Fibroblast of skin of right quadriceps (primary cell): ENCODE measurements at places on chromosomes 2 and 18.

GRCh38 chr2:120638450-120638849 lies 97.2 kb upstream of the GLI2 start:
- DNase-seq = no peak

DNA sequence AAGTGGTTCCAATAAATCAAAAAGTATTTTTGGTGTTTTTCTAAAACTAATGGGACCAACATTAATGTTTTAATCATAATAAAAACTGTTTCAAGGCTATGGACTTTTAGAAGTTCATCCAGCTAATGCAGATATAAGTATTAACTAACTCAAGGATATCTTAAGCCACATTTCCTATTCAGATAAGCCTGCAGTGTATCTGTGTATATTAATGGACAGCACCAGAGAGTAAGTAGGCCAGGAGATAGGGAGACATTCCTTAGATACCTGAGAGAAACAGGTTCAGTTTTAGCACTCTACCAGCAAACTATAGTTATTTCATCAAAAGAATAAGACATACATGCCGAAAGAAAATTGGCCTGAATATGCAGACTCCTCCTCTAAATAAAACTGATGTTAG lies 27.3 kb downstream of the PREPL start:
- no peak for DNase-seq

DNA sequence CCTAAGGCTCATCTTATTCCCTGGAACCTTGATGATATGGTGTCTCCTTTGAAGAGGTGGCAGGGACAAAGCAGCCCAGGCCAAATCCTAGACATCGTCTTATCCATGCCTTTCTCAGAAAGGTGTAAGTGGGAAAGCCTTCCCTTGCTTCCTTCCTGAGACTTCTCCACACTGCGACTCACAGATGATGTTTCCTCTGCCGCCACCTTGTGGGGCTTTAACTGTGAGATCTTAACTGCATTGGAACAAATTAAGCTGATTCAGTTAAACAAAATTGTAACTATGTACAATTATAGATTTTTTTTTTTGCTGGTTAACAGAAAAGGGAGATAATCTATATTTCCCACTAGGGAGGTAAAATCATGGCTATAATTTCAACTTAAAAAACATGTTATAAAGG lies 10.0 kb upstream of the GCA start:
- DNase-seq = peak; percentile 14

DNA sequence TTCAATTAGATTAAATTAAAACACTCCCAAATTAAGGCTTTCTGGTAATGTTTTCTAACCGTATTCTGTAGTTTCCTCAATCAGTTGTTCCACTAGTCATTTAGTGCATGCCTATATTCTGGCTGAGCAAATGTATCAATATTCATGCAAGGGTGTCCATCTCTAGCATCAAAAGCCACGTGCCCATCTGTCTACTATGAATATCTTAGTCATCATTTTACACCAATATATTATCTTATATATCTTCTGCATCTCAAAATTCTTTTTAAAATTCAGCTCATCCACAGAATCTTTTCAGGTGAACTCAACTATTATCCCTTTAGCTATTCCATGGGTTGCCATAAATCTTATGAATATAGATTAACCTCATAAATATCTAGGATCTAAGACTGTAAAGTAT lies 488.2 kb downstream of the PARD3B start:
- no peak for DNase-seq

DNA sequence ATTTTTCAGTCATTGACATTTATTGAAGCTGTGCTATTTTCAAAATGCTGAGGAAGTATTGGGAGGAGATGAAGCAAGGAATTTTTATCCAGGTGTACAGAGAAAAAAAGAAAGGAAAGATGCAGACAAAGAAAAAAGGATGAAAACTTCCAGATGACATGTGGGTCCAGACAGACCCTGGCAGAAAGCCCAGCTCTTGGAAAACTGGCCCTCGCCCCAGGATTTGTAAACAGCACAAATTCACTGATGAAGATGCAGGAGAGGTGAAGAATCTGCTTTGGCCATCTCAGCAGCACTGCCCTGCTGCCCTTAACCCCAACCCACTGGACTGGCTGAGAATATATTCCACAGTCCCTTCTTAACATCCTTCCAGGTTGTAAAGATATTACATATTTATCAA lies 12.5 kb downstream of the TACR1 start:
- DNase-seq = no peak

GRCh38 chr2:132669908-132670495 lies at the start of gene LYPD1:
Gene LYPD1, minus strand, starts transcription at chr2:132670205. Its CDS starts 273 bp downstream, at chr2:132669932.
- no peak for DNase-seq

- DNase-seq = no peak
Observed at GRCh38 chr18:41681138-41681880, 273.7 kb upstream of the PIK3C3 start.

GRCh38 chr2:7961550-7961949 lies 720.3 kb upstream of the ID2 start:
- no peak for DNase-seq

DNA sequence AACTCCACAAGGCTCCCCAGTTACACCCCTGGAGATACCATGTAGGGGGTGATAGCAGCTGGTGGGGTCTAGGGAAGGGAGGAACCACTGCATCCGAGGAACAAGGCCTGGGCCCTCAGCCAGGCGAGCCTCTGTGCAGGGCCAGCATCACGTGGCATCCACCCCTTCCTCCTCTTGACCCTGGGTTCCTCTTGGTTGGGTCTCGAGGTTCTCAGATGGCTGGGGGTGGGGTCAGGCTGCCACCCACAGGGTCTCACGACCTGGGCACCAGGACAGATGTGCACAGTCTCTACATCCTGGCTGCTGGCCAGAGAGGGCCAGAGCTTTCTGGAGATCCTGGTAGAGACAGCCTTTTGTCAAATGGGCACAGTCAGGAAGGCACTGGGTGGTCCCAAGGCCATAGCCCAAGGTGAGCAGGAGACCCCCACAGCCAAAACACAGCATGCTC lies 10.4 kb downstream of the HS6ST1 start:
- no peak for DNase-seq

DNA sequence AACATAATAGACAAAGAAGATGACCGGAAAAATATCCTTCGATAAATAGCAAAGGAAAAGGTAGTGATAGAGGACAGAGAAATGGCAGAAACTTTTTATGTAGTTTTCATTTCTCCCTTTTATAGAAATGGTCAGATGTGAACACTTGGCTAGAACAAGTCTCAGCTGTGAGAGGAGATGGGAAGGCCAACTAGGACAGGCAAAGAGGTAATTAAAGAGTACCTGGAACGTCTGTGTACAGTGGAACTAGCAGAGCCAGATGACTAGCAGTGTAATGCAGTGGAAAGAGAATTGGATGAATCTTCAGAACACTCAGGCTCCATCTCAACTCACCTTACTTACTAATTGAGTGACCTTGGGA lies 69.2 kb downstream of the NABP1 start:
- no peak for DNase-seq

DNA sequence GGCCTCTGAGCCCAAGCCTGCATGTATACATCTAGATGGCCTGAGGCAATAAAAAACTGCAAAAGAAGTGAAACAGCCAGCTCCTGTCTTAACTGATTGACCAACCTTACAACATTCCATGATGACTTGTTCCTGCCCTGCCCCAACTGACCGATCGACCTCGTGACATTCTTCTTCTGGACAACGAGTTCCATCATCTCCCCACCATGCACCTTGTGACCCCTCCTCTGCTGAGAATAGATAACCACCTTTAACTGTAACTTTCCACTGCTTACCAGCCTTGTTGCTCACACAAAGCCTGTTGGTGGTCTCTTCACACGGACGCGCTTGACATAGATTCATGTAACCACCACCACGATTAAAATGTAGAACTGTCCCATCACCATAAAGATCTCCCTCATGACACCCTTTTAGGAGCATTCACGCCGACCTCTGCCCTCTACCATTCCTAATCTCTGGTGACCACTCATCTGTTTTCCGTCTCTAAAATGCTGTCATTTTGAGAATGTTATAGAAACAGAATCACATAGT lies 120.1 kb upstream of the REV1 start:
- no peak for DNase-seq

GRCh38 chr2:223976635-223977226 lies 19.5 kb downstream of the MRPL44 start:
- peak; percentile 74 for DNase-seq

DNA sequence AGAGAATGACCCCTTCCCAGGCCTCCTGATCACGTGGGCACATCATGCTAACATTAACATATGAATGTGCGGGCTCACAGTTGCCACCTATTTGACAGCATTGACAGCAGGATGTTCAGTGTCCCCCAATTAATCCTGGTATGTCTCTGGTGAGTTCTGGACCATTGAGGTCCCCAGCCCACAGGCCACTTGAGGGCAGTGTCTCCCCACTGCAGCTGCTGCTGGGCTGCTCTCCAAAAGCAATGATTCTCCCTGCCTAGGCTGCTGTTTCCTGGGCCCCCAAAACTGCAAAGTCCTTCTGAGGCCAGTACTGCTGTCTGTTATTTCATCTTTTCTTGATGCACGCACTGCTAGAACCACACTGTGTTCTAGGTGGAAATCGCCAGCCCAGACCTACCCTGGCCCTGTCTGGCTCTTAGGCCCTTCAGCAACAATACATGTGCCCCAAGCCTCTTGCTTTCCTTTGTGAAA lies 52.7 kb upstream of the MAPK4 start:
- DNase-seq = peak; percentile 19
